ENCODE measurements at places on chromosomes 2 and 18.

DNA sequence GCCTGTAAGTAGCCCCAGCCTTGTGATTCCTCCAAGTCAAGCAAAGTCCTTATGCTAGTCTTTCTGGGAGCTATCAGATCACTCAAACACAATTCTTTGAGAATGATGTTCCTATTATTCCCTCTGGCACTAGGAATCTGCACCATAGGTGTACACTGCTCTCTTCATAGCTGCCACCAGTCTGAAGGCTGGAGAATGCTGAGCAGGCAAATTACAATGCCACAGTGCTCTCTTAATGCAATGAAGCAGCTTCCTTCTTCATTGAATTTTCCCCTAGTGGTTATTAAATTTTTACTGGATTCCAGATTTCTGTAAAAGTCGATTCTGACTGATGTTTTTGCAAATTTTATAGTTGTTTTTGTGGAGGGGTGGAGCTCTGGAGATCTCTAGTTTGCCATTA, 84.8 kb downstream of the CCDC178 start:
- no peak for DNase-seq

DNA sequence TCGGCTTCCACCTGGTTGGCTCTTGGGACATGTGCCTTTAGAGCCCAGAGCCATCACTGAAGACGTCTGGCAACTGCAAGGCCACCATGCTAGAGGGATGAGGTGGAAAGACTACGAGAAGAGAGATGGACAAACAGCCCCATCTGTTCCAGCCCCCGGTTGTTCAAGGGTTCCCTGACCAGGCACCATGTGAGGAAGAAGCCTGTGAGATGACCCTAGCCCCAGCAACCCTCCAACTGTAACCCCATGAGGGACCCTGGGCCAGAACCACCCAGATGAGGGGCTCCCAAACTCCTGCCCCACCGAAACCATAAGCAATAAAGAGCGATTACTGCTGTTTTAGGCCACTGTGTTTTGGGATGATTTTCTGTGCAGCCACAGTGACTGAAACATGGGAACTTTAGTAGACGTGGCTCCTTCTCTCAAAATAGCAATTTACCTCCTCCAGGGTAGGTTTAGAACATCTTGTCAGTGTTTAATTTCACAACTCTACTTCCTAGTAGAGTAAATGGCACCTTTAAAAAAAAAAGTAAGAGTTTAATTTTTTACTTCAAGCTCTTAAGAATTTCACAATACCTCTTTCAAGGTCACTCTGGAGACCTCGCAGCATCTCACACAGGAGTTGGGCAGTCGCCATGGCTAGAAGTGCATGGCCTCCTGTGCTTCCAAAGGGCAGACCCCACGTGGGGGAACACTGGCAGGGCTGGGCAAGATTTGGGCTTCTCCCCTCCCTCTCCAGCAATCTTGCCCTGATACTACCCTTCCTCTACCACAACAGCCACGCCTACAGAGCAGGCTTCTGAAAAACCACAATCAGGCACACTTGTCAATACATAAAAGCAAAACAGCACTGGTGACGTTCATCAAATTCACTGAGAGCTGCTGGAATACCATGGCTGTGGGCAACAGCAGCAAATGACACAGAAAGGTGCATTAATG, 48.8 kb downstream of the TMEM163 start:
- no peak for DNase-seq

DNA sequence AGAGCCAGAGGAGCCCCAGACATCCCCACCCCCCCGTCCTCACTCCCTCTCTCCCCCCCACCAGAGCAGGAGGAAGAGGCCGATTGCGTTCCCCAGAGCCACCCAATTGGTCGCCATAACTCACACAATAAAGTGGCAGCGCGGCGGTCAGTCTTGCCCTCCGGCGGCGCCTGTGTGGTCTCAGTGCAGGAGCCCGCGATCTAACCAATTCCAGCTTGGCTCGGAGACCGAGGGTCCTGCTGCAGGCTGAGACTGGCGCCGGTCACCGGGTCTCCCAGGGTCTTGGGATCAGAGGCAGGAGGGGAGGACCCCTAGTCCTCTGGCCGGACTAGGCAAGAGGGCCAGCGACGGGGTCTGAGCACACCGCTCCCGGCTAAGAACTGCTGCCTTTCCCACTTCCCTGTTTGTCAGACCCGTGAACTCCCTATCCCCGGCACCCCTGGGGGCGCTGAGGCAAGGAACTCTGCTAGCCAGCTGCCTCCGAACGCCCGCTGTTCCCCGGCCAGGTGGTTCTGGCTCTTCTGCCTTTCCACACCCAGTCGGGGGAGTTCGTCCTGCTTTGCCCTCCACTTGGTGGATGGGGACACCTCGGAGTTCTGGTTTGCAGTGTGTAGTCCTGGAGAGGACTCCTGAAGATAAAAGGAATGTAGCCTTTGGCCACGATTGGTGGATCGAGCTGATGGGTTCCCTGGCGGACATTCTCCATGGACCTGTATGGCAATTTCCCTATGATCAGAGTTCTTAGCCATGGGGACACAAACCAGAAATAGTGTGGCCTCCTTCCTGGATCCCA, 1.0 kb upstream of the HOXD12 start:
- no peak for DNase-seq

DNA sequence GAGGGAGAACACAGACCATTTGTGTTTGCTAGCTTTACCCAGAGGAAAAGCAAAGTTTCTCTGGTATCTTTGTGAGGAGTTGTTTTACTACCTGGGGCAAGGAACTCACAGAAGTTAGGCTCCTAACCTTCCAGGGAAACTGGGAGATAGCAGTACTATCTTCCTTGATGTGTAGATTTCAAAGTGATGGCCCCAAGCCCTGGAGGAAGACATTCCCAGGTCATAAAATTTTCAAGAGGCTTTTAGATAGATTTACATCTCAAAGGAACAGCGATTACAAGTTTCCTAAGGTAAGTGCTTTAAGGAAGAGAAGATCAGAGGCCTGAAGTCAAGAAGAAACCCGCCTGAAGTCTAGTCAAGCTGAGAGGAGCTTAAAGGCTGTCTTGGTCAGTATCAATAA, 1187.8 kb upstream of the TMEFF2 start:
- no peak for DNase-seq

- DNase-seq = no peak
Measured at GRCh38 chr2:12504443-12504842, 212.3 kb upstream of the TRIB2 start.

All from NCI-H446 treated with DMSO at 0.1 percent for 48 hours (cell line).